Retina (tissue), 1 donor: ENCODE measurements at places on chromosomes 4 and X.

DNA sequence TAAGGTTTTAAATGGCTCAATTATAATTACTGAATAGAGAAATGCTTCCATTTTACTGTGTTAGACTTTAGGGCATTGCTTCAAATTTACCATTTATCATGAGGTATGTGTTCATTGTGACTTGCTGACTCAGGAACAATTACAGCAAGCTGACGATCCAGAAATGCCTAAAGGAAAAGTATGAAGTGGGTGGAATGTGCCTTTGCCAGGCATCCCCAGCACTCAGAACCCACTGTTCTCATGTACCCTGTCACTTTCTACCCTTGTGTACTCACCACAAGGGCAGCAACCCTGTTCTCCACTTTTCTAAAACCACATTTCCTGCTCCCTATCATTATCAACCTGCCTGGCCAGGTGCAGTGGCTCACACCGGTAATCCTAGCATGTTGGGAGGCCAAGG is 41.5 kb downstream of the QRFPR start:
- no peak for DNase-seq

- no peak for DNase-seq
Measured at GRCh38 chr4:40931238-40931637, 181.5 kb downstream of the NSUN7 start.

DNA sequence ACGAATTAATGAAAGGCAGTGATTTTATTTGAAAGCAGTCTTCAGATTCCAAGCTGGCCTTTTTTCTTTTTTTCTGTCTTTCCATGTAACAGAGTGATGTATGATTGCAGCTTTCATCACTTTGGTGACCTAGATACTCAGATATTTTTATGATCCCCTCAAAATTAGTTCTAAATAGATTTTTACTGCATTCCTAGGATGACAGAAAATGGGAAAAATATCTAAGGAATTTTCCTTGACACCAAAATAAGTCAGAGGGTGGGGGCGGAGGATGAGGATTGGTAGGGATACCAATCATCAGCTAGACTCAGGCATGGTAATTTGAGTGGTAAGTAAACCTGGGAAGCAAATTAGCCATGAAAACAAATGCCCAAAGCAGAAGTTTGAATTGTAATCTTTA is 11.9 kb upstream of the HMGB2 start:
- DNase-seq: no peak

DNA sequence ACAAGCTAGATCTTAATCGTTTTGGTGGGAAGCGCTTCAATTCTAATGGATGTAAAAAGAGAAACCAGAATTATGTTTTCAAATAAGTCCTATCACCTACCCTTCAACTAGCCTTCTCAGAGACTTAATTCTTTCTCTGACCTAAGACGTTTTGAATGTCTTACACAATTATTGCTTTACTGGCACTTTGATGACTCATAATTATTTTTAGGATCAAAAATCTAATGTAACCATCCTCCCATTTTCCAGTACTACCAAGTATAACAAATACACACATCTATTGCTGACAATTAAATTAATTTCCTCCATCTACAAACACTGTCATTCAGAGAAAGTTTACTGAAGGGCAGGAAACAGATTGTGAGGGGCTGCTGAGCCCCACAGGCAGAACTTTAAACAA is 108.6 kb downstream of the PPP3CA start:
- no peak for DNase-seq

GRCh38 chrX:71912156-71912555 is 1.5 kb downstream of the NHSL2 start:
- no peak for DNase-seq

DNA sequence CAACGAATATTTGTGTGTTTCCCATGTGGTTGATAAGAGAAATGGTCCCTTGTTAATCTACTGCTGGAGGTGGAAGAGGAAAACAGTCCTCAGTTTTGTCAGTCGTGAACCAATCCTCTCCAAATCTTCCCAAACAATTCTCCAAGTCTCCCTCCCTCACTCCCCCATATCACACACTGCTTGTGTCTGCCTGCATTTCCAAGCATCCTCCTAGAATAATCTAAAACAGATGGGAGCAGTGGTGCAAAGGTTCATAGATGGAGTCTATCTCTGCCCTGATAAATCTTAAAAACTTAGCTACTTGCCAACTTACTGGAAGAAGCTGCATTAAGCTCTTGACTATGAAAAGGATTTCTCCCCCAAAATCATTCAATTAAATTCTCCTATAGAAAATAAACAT is 43.7 kb upstream of the SH3KBP1 start:
- no peak for DNase-seq

- no peak for DNase-seq
Measured at GRCh38 chr4:85837439-85837733, 362.4 kb downstream of the ARHGAP24 start.

DNA sequence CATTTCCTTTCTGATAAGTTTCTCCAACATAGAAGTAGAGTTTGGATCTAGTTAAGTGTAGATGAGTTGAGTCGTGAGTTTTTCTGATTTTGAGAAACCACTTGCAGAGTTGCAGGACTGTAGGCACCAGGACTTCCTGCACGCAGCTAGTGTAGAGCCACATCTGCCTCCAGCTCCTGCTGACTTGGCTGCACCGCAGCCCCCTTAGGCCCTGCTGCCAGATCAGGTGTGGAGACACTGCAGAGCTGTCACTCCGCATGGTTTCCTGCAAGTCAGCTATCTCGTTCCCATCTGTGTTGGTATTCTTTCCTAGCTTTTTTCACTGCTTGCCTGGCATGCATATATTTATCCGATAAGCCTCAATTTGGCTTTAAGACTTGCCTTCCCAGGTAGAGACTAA is 48.9 kb downstream of the PCDH7 start:
- no peak for DNase-seq

- DNase-seq: no peak
Measured at GRCh38 chr4:183831026-183831446, 74.1 kb upstream of the STOX2 start.

GRCh38 chrX:136754651-136755050 is 26.1 kb downstream of the ARHGEF6 start:
- no peak for DNase-seq

GRCh38 chr4:90792696-90793095 is 665.5 kb downstream of the CCSER1 start:
- DNase-seq: no peak

- DNase-seq: no peak
Measured at GRCh38 chrX:39982948-39983347, 114.8 kb downstream of the BCOR start.

DNA sequence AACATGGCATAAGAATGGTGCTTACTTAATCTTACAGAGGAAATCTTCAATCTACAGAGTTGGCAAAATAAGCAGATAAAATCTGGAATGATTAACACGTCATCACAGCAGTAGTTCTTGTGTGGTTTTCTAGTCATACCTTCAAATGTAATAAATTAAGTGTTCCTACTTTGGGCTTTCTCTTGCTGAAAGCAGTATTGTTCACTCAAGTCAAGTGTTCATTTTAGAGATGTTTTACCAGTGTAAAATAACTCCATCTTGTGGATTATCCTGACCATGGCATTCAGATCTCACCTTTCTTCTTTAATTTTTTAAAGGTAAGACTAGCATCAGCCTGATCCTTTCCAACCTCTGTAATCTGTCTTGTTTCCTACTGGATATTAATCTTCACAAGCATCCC is 72.9 kb downstream of the ADAMTS3 start:
- DNase-seq: no peak

DNA sequence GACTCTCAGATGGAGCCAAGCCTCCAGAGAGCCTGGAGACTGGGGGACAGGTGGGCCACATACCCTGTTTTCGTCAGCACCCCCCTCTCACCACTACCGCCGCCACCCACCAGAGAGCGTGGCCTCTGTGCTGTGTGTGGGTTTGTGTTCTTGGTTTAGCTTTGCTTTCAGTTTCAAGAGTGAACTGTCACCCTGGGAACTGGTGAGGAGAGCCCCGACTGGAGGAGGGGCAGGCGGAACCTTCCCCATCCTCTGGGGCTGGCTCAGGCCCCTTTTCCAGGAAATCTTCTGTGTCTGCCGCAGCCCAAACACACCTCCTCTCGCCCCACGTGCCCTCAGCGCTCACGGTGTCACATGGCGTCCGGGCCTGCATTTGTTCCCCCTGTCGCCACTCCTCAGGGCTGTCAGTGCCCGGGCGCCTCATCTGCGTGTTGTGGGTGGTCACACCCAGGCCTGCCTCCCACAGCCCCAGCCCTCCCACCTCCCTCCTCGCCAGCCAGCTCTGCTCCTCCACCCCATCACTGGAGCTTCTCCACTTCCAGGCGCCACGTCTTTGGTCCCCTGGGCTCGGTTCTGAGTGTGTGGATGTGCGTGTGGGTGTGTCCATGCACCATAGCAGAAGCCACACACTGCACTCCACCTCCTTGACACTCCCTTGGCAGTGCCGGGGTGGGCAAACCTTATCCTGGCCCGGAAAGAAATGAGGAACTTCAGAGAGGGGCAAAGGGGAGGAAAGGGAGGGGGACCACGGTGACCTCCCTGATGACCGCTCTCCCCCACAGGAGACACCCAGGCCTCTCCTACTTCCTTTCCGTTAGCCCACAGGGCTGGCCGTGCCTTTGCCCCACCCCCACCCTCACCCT is 27.8 kb downstream of the ELF4 start:
- no peak for DNase-seq

- DNase-seq: no peak
Measured at GRCh38 chr4:82528868-82529267, 32.9 kb downstream of the TMEM150C start.

- no peak for DNase-seq
Measured at GRCh38 chr4:98284640-98285046, 23.5 kb downstream of the RAP1GDS1 start.

DNA sequence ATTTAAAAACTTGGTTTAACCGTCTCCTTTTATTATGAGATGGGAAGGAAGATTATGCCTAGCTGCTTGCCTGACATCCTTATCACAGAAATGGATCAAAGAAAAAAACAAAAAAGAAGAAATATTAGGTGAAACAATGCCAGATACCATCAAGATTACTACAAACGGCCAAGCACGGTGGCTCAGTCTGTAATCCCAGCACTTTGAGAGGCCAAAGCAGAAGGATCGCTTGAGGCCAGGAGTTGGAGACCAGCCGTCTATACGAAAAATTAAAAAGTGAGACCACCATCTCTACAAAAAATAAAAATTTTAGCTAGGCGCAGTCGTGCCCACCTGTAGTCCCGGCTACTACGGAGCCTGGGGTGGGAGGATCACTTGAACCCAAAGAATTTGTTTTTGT is 2.3 kb downstream of the FRYL start:
- peak; percentile 14 for DNase-seq

GRCh38 chr4:58252656-58253055 is 1142.5 kb upstream of the IGFBP7 start:
- DNase-seq: no peak

DNA sequence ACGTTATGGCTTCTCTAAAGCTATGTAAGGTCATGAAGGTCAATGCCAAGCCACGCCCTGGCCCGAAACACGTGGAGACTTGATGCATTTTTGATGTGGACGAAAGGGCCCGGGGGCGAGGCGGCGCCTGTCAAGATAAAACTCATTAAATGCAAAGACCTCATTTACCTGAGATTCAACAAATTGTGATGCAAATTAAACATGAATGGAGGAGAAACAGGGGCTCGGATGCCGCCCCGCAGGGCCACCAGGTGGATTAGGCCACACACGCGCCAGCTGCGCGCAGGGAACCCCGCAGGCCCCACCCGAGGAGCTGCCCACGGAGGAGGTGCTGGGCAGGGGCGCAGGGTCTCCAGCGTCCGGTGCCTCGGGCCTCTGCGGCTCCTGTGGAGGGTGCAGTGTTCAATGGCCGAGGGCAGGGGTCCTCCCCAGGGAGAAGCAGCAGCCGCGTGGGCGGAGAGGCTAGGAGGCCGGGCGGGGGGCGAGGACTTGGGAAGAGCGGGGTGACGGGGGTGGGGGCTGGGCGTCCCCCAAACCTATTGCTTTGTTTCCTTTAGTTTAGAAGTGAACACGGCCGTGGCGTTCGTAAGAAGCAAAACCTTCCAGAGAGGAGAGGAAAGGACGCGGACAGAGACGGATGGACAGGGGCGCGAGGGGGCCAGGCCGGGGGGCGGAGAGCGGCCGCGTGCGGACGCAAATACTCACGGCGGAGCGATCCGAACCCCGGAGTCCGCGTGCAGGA is 40.4 kb downstream of the CPLX1 start:
- DNase-seq: peak; percentile 51

DNA sequence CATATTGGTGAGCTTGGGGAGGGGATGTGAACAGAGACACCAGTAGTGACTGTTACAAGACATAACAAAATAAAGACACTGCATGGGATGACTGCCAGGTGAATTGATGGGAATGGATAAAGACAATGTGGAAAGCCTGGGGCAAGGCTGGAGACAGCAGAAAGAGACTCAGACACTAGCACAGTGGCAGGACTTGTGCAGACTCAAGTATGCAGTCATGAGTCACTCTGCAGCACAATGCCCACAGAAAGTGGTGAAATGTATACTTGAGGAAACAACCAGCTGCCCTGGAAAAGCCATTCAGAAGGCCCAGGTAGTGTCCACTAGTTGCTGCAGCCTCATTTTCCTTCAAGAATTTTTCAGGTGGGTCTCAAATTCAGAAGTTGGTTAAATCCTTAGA is 452.3 kb downstream of the MID1IP1 start:
- DNase-seq: no peak

DNA sequence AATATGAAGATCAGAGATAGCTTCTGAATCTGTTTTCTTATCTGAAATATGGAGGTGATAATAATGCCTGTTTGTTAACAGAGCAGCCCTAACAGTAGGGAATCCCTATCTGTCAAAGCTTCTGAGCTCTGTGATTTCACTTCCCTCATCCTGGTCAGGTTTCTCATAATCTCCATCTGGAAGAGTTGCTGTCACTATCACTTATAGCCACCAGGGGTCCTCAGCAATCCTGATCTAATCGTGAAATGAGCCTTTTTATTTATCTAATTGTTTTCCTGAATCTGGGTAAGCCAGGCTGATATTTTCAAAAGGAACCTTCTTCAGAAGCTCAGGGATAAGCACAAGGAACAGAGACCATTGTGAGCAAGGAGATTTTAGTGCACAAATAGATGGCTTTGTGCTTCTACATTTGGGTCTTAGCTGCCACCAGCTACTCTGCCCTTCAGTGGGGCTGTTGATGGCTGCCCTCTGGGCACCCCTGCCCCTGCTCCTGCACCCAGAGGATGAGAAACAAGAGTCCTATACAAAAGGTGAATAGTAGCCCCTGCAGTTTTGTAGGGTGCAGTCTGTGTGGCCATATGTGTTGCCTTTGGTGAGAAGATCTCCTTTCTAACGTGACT is 196.4 kb upstream of the RADX start:
- DNase-seq: peak; percentile 36

GRCh38 chr4:187010052-187010451 is 286.4 kb upstream of the FAT1 start:
- DNase-seq: no peak

GRCh38 chr4:52789774-52790173 is 38.5 kb upstream of the ERVMER34-1 start:
- DNase-seq: no peak

DNA sequence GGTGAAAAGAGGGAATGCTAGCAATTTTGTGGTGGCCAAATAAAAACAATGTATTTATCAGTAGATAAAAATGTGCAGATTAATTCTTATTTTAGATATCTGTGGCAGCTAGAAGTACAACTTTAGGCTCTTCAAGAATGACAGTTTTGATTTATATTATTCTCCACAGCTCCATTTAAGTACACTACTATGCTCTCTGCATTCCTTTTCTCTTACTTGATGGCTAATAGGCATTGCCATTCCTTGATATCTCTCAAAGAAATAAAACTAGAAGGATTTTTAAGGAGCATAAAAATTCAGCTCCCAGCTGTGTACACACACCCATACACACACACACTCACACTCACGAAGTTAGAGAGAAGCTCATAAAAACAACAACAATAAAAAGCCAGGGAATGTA is 59.4 kb upstream of the H2AZ1 start:
- DNase-seq: no peak
